A549 treated with AZD2906 at 1 μM for 4 hours (cell line): ENCODE measurements at places on chromosomes 4 and X. TPM values are rescaled to one million over a fixed set of nuclear protein-coding genes. Genes with fewer than 3 reads are reported as not detected.

Gene ATP2B3
- total RNA-seq, result 0.07 to 0.18 TPM (median 0.09 TPM) in 5 replicates

Gene USP51
- 0.35 to 0.66 TPM (median 0.37 TPM) in 5 replicates for total RNA-seq

Gene KLKB1
- not detected in 5 replicates for total RNA-seq

Gene PCDH19
- total RNA-seq, result 0.02 to 0.05 TPM (median 0.03 TPM) in 5 replicates

Gene DUSP21
- not detected in 5 replicates for total RNA-seq

Gene CHIC2
- 7.6 to 9.7 TPM (median 9.0 TPM) in 5 replicates for total RNA-seq

Gene PPP1R2C
- total RNA-seq, result not detected in 5 replicates

Gene FAM9C
- total RNA-seq, result 0.01 to 0.05 TPM in 2 of 5 replicates, not detected in the others

Gene ARHGEF6
- 0.10 to 0.19 TPM (median 0.14 TPM) in 5 replicates for total RNA-seq

Gene TMEM144
- total RNA-seq, result 2.5 to 3.7 TPM (median 3.1 TPM) in 5 replicates

Gene HMGB3
- total RNA-seq, result 132 to 182 TPM (median 139 TPM) in 5 replicates

Gene MOSPD2
- total RNA-seq, result 8.0 to 9.8 TPM (median 9.0 TPM) in 5 replicates

Gene SHROOM4
- not detected in 5 replicates for total RNA-seq

Gene NDNF
- total RNA-seq, result not detected in 5 replicates

Gene GAGE12E
- not detected in 5 replicates for total RNA-seq

Gene LIAS
- 9.3 to 11.6 TPM (median 9.7 TPM) in 5 replicates for total RNA-seq

Gene PUDP
- total RNA-seq, result 22.8 to 30.5 TPM (median 23.7 TPM) in 5 replicates

Gene FGF16
- not detected in 5 replicates for total RNA-seq

Gene CENPVL1
- not detected in 5 replicates for total RNA-seq

Gene MGARP
- total RNA-seq, result 0.46 to 0.79 TPM (median 0.68 TPM) in 5 replicates

Gene ARAP2
- 0.28 to 0.47 TPM (median 0.39 TPM) in 5 replicates for total RNA-seq

Gene CLRN2
- total RNA-seq, result not detected in 5 replicates

Gene PRRG1
- 4.3 to 6.8 TPM (median 5.5 TPM) in 5 replicates for total RNA-seq

Gene GPM6B
- total RNA-seq, result 0.24 to 0.61 TPM (median 0.39 TPM) in 5 replicates

Gene VGLL1
- total RNA-seq, result not detected in 5 replicates

Gene NOP14
- total RNA-seq, result 24.0 to 27.7 TPM (median 25.0 TPM) in 5 replicates

Gene ACOT9
- 93.2 to 106 TPM (median 94.7 TPM) in 5 replicates for total RNA-seq

Gene STARD8
- 1.0 to 1.8 TPM (median 1.5 TPM) in 5 replicates for total RNA-seq

Gene RHOXF2B
- total RNA-seq, result not detected in 5 replicates

Gene LRAT
- total RNA-seq, result 0.07 to 0.09 TPM in 2 of 5 replicates, not detected in the others

Gene STS
- 1.7 to 2.4 TPM (median 1.8 TPM) in 5 replicates for total RNA-seq

Gene EVC2
- total RNA-seq, result 1.7 to 1.9 TPM (median 1.8 TPM) in 5 replicates

Gene SSX1
- total RNA-seq, result 0.09 TPM in 1 of 5 replicates, not detected in the others

Gene SOD3
- 0.08 TPM in 1 of 5 replicates, not detected in the others for total RNA-seq

Gene CNKSR2
- total RNA-seq, result 1.6 to 2.6 TPM (median 2.1 TPM) in 5 replicates

Gene GAGE12J
- total RNA-seq, result not detected in 5 replicates
